Fibroblast of skin of right quadriceps (primary cell): ENCODE measurements at places on chromosomes 2 and 18.

DNA sequence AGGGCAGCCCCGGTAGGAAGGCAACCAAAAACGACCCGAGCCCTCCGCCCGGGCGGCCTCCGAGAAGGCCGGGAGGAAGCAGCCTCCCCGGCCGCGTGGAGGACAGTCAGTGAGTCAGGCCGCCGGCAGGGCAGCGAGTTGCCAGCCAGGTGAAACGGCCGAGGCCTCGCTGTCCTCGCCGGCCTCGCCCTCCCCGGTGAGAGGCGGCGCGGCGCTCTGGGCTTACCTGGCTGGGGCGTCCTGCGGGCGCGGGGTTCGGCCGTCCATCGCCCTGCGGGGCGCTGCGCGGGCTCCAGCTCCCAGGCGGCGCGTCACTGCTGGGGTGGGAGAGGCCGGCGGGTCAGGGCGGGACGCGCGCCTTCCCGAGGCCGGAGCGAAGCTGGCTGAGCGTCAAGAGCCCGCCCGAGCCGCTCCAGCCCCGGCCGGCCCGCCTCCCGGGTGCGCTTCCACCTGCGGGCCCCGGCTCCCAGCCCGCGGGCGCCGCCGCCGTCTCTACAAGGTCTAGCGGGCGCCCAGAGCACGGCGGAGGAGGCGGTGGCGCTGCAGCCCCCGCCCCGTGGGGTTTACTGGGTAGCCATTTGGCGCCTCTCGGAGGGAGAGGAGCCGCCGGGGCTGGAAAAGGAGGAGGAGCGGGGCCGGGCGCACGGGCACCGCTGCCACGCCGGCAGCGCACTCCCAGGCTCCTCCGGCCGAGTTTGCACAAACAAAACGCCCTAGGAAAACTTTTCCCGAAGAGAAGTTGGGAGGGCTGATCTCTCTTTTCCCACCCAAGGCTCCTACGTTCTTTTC is 499 bp downstream of the COBLL1 start:
- DNase-seq = peak; percentile 81

DNA sequence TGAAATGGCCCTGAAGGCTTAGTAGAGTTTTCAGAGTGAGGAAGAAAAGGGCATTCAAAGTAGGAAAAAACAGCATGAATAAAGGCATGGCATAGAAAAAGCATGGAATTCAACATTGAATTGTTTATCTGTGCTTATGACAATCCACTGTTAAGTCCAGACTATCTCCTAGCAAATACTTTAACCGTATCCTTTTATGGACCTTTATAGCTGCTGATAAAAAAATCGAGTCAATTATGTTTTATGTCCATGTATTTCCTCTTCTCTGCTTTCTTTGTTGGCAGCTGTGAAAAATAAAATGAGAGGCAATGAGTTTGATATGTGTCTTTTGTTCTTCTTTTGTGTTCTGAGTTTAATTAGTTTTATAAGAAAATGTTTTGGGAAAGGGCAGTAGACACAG is 70.4 kb downstream of the TDRD15 start:
- DNase-seq = no peak

DNA sequence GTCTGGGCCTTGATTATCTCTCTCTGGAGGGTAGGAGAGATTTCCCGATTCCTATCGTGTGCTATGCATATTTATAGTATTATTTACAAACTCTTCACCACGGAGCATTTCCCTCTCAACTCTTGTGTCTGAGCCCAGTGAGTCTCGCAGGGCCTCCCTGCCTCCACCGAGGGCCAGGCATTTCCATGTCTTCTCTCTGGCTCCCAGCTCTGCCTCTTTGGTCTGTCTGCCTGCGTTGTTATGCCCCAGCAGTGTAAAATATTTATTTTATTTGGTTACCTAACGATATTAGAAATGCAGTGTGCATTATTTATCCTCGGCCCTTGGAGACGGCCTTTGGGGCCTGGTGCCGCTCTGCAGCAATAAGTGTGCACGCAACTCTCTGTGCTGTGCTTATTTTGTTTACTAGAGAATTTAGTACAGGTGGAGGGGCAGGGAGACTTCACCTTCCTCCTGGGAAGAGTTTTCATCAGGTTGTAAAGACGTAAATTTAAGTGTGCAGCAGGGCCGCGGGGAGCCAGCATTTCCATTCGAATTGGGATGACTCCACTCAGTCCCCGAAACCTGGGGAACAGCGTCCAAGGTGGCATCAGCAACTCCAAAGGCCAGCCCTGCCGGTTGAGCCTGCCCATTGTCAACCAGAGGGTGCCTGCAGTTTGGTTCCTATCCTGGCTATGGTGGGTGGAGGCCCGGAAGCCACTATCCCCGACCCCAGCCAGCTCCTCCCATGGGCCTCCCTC is 100.2 kb downstream of the PTGR3 start:
- no peak for DNase-seq

DNA sequence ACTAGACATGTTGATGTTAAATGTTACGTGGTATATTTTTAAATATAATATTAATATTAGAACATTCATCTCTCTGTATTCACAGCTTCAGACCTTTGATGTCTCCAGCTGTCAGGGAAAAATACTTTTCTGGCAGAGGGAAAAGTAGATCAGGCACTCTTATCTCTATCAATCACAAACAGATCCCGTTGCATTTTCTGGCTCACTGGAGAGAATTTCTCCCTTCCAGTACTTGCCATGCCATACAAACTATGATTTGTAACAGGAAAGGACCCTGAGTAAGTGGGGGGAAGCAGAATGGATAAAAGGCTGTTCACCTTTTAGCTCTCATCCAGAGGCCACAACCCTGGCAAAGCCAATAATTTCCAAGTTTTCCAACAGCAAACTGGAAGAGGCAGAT is 158.0 kb downstream of the TCF4 start:
- no peak for DNase-seq

DNA sequence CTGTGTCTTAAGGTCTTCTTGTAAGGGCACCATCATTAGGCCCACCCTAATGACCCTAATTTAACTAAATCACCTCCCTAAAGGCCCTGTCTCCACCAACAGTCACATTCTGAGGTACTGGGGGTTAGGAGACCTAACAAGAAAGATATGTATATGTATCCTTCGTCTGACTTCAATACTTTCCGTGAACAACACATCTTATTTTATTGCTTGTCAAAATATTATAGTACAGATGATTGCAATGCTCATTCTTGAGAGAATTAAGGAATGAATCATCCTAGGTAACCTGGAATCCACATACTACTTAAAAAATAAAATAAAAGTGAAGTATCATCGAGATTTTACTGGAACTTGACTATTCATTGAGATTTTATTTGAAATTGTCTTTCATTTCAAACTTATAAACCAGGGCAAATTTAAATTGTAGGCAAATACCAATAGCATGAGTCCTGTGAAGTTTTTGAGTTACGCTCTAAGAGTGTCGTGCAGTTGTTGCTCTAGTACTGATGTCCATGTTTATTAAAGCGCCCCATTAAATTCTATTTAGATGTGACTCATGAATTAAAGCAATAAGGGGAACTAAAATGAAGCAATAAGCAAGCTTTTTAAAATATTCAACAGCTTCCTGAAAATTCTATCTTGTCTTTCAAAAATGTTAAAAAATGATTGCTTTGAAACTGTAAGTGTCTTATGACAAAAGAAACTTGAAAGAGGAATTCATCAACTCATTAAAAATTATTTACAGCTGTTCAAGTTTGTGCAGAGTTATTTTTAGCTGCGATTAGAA is 40.0 kb downstream of the CCDC102B start:
- DNase-seq = peak; percentile 79

DNA sequence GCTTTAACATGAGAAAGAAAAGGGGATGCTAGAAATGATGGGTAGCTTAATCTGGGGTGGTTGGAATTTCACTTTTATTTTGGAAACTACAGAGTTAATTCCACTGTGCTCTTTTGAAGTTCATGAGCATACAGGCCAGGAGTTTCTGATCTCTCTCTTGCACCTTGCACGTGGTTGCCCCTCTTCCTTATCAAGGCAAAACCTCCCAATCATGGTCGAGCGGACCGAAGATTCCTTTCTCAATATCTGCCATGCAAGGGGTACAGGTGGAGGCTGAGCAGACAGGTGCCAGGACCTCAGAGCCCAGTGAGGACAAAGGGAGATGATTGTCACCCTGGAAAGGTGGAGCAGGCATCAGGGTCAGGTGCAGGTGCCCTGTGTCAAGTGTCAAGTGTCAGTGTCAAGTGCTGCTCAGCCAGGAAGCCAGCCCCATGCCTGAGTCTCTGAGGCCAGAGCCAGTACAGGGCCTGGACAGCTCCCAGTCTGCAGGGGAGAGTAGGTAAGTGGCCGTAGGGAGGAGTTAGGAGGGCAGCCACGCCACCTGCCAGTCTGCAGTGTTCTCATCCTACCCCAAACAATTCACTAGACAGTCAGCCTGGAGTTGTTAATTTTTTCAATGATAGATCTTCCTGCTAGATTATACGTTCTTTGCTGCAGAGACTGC is 42.2 kb downstream of the LPIN1 start:
- no peak for DNase-seq

- DNase-seq = no peak
Observed at GRCh38 chr2:71591044-71591443, 137.7 kb downstream of the DYSF start.

GRCh38 chr2:142725386-142725785 is 152.1 kb upstream of the KYNU start:
- DNase-seq = no peak

- peak; percentile 62 for DNase-seq
Observed at GRCh38 chr2:29662861-29663260, 258.5 kb downstream of the ALK start.

GRCh38 chr2:45132551-45132950 is 123.3 kb upstream of the SIX2 start:
- no peak for DNase-seq

DNA sequence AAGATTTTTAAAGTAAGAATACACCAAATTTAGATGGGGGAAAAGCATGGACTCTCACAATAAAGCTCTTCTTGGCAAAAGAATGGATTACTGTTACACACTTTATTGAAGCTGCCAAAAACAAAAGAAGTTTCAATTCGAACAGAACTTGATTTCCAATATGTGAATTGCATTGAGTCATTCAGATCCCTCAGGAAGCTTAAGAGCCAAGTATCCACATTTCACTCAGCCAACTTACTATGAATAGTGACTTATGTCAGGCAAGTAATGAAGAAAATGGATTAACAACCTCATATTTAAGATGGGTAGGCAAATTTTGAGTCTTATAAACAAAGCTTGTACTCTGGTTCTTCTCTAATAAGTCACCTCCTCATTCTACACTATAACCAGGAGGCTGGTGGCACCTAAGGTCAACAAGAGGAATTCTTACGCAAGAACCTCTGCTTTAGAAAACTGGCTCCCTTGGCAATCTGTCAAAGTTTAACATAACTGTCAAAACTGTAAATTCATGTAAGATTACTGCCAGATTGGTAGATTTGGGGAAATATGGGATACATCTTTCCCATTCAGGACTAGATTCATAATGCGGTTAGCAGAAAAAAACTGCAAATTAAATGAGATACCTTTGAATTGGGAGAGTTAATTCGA is 6.0 kb downstream of the HADHA start:
- peak; percentile 13 for DNase-seq

DNA sequence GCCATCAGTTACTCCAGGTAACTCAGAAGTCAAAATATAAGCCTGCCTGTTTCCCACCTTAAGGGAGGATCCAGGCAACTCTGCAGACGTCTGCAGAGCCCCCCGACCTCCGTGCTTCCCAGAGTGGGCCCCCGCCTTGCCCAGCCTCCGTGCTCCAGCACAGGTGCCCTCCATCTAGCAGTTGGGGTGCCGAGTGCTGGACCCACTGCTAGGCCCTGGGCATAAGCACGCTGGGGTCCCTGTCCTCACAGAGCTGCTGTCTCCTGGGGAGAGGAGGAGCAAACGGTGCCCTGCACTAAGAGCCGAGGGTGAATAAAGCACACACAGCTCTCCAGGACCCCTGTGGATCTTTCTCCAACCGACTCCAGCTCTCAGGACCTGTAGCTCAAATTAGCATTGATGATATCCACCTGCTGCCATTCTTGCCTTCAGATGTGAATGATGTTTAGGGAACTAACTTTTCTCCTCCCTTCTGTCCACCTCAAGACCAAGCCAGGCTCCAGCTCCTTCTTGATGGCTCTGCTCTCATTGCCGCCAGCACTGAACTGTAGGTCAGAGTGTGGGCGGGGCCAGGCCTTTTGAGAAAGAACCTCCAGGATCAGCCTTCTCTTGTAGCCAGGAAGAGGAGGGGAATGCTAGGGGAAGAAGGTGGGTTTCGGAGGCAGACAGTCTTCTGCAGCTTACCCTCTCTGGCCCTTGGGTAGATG is 121.2 kb downstream of the SMAD7 start:
- no peak for DNase-seq

- DNase-seq = no peak
Observed at GRCh38 chr18:79972720-79973119, 8.3 kb downstream of the HSBP1L1 start.

DNA sequence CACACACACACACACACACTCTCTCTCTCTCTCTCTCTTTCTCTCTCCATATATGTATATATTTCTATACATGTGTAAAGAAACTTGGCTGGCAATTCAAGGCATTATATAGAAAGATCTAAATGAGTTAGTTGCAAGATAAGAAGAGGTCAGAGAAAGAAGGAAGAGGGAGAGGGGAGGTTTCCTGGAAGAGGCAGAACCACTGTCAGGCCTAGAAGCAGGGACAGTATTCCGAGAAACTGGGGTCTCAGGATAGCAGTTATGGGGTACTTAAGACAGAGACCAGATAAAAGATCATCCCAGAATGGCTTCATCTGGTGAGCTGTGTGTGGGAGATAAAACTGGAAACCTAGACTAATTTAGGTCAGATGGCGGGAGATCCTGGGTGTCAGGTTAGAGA is 180.8 kb downstream of the CAMKMT start:
- DNase-seq = no peak

- no peak for DNase-seq
Observed at GRCh38 chr18:63315131-63315662, 4.4 kb downstream of the BCL2 start.

DNA sequence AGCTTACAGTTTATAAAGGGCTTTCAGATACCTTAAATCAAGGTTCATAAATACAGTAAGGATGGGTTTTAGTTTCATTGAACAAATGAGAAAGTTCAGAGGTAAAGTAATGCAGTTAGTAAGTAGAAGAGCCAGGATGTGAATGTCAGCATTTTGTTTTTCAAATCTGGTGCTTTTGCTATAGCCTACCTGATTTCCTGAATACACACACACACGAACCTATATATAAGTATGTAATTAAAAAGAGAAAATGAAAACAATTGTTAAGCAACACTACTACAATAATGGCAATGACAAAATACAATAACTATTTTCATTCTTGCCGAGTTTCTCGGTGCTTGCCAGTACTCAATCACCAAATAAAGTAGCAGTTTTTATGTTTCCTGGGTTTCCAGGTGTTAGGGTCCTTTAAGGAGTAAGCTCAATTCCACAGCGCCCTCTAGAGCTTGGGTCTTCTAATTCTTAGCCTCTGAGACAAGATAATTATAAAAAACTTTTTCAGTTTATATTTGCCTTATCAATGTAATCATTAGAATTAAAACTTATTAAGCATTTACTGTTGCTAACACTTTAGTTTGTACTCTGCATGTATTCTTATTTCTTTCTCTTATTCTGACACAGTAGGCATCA is 512.9 kb upstream of the ACVR2A start:
- no peak for DNase-seq

GRCh38 chr2:3970791-3971651 is 267.6 kb downstream of the DCDC2C start:
- DNase-seq = no peak

- DNase-seq = no peak
Observed at GRCh38 chr18:41244591-41245037, 710.4 kb upstream of the PIK3C3 start.
